ENCODE measurements at places on chromosomes 3 and 15.
A peak's percentile ranks its signal among the peaks of the same experiment; 100 is the strongest.

- no peak for DNase-seq
Observed at GRCh38 chr3:43353923-43354670, 67.8 kb downstream of the SNRK start.

DNA sequence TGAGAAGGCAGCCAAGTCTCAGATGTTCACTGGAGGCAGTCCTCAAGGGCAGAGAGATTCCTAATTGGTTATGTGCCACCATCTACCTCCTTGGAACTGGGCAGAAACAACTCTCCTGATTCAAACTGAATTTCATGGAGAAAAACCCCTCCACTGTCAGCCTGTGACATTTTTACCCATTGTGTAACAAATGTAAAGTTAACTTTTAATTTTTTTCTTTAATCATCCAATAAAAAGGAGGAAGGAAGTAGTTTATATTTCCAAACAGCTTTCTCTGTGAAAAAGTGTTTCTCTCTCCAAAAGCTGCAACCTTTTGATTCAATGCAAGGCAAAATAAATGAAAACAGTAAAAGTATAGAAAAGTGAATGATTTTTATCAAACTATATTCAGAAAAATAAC is 510 bp upstream of the COLQ start:
- no peak for DNase-seq

DNA sequence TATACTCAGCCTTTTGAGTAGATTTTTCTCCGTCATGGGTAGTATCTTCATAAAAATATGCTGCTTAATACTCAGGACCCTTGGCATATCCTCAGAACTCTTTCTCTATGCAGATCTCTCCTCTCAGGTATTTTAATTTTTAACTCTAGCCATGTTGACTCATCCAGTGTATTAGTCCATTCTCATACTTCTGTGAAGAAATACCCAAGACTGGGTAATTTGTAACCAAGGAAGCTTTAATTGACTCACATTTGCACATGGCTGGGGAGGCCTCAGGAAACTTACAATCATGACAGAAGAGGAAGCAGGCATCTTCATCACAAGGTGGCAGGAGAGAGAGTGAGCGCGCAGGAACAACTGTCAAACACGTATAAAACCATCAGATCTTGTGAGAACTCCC is 129.3 kb upstream of the CD96 start:
- no peak for DNase-seq

DNA sequence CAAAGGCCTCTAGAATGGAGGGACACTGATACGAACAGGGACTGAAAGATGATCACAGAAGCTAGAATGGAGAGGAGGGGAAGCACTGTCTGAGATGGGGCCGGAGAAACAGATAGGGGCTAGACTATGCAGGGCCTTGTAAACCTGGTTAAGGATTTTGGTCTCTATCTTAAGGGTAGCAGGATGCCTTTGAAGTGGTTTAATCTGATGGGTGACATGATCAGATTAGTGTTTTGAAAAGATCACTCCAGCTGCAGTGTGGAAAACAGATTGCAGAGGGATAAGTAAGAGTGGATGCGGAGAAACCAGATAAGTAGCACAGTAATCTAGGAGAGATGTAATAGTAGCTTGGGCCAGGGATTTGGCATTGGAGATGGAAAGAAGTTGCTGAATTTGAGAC is 108.1 kb downstream of the RSRC1 start:
- no peak for DNase-seq

DNA sequence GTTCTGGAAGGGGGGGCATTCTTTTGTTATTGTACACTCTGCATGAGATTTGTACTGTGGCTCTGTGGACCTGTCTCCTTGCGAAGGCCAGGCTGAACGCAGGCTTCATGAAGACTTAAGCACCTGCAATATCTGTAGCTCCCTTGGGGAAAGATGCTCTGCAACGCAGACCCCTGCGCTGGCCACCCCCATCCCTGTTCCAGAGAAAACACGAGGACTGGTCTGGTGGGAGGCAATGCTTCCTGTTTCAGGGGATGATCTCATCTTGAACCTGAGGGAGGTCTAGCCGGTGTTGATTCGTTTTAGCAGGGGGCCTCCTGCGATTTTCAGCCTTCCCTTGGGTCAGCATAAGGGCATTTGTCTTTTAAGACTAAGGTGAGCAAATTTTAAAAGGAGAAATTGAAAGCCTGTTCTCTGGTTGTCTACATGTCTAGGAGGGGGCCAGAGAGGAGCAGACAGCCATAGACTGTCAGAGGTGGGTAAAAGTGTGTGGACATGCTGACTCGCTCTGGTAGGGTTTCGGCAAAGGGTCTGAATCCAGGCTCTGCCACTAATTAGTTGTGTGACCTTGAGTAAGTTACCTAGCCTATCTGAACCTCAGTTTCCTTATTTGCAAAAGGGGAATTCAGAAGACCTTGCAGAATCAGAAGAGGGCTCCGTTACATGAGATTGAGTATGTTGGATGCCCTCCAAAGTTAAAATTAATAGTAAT is 80.9 kb upstream of the RASGRF1 start:
- DNase-seq: no peak

- DNase-seq: no peak
Observed at GRCh38 chr15:81295486-81296121, 28.3 kb downstream of the STARD5 start.

GRCh38 chr3:95424279-95424678 is 1361.4 kb downstream of the NSUN3 start:
- no peak for DNase-seq

DNA sequence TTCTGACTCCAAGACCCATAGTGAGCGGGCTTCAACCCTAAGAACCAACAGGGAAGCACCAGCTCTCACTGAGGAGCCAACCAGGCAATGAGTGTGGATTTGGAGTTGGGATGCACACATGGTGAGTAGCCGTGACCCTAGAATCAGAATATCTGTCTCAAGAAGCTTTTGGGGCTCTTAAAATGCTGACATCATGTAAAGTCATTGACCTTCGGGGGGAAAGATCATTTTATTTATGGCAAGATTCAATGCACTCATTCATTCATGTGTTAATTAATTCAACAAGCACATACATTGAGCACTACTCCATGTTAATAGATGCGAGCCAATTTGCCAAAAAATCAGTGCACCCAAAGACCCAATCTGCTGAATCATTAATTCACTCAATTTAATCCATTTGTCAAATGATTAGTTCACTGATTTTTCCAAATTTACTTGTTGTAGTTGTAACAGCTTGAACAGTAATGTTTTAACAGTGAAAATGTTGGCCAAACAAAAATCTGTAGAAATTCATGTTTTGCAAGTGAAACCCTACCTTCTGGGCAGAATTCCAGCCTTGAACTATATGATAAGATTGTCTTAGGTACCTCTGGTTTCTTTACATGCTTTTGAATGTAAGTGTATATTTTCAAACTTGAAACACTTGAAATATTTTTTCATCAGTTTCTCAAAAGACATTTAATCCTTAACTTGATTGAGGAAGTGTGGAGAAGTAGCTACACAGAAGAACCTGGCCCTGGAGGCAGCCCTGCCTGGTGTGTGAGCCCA is 29.8 kb upstream of the LACTB start:
- DNase-seq: no peak

DNA sequence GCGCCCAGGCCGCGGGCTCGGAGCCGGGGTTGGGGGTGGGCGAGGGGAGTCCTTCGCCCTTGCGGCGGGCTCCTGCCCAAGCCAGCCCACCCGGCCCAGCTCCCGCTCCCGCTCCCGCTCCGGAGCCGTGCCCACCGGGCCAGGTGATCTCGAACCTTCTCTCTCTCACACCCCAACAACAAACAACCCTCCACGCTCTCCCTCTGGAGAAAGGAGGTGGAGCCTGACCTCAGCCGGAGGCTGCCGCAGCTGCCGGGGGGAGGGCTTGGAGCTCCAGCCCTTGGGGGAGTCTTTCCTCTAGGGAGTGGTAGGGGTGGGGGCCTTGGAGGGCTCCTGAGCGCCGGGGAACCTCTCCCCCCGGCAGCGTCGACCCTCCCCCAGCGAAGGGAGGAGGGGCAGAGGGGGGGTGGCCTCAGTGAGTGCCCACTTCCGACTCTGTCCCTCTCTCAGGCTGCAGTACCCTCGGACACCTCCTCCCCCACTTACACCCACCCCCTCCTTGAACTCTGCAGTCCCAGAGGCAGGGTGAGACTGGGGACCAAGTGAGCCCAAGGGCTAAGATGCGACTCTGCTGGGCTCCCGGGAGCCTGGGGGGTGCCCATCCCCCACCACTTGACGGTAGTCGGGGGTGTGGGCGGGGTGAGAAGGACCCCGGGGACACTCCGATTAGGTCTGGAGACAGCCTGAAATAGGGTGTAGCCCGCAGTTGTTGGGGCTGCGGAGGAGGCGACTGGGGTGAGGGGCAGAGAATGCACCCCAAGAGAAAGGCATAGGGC is 4.4 kb upstream of the BAHD1 start:
- DNase-seq: no peak

GRCh38 chr15:77032052-77032646 is 37.2 kb downstream of the PSTPIP1 start:
- DNase-seq: no peak

- no peak for DNase-seq
Observed at GRCh38 chr15:88975891-88976290, 62.7 kb upstream of the MFGE8 start.

DNA sequence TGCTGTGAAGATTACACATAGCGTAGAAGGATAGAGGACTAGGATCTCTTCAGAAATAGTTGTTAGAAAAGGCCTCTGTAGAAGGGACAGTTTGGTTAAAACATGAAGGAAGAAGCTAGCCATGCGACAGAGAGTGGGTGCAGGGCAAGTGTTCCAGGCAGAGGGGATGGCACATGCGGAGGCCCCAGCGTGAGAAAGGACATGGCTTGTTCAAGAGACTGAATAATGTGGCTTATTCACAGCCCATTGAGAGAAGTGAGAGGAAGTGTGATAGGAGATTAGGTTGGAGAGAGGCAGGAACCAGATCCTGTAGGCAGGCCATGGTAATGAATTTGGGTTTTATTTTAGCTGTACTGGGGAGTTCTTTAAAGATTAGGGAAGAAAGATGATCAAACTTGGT is 56.4 kb downstream of the NEO1 start:
- no peak for DNase-seq

GRCh38 chr3:80233576-80233975 is 465.8 kb upstream of the ROBO1 start:
- peak; percentile 8 for DNase-seq

GRCh38 chr3:170863816-170864215 is 6.2 kb downstream of the RPL22L1 start:
- DNase-seq: no peak

- peak; percentile 74 for DNase-seq
Observed at GRCh38 chr15:71114887-71115566, at the start of gene THSD4. THSD4 (plus strand) TSS chr15:71115471.

DNA sequence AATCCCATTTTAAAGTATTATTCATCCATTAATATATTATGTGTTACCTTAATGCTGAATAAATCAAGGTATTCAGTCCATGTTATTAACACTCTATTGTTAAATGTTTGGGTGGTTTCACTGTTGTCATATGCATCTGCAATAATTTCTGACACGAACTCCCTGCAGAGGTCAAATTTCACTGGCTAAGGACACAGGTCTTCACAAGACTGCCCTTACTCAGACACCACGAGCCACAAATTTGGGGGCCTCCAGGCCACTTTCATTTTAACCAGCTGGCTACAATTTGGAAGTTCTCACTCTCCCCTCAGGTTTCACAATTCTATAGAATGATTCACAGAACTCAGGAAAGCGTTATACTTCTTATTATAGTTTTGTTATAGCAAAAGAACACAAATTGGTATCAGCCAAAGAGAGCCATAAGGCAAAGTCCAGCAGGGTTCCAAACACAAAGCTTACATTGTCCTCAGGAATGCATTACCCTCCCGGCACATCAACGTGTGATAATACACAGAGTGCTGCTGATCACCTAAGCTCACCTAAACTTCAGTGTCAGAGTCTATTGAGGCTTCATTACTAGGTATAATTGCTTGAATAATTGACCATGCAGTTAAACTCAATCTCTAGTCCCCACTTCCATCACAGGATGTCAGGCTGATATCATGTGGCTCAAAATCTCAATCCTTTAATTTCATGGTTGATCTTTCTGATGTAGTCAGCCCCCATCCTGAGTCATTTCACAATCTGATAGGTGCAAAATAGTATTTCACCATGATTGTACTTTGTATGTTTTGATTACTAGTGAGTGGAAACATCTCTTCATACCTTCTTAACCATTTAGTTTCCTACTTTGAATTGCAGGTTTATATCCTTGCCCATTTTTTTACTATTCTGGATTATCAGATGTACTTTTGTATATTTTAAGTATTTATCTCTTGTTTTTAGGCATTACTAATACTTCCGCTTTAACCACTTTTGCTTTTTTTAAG is 441.4 kb upstream of the AGTR1 start:
- DNase-seq: no peak

- DNase-seq: no peak
Observed at GRCh38 chr3:126114443-126115386, 30.8 kb upstream of the SLC41A3 start.

DNA sequence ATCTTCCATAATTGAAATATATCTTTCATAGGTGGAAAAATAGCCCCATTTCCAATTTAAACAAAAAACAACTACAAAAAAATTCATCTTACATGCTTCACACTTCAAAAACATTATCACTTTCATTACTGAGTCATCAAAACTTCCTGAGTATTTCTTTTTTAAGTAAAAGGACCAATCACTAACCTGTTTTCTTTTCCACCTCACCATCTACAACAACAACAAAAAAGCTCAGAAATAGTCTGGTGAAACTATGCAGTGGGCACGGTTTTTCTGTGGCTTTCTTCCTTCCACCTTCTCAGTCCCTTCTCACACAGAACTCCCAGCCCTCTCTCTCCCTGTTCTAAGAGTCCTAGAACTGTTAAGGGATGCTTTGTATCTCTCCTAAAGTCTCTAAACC is 20.3 kb upstream of the TNIK start:
- no peak for DNase-seq

DNA sequence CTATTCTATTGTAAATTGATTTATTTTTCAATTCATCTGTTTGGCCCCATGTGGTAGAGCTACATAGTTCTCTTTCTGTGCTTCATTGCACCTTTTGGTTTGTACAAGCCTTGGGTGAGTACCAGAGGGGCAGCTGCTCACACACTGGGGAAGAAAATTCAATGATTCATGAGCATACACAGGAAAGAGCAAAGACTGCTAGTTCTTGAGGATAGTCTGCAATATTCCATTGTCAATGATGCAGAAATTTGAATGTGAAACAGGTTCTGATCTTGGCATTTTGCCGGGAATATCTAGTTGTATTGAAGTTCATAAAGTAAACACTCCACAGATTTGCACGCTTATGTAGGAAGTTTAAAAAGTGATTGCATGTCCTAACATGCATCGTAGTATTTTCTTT is 304.6 kb downstream of the NAALADL2 start:
- DNase-seq: peak; percentile 30

DNA sequence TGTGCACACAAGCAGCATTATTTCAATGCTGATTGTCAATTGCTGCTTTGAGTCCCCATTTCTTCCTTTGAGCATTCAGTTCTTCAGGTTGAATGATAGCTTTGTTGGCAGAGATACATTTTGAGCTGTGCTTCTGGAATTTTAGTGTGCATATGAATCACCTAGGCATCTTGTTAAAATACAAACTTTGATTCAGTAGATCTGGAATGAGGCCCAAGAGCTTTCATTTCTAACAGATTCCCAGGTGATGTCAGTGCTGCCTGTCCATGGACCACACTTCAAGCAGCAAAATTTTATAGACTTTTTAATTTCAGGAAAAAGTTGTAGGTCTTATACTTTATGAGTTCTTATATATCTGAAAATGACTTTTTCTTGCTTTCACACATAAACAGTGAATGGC is 131.1 kb downstream of the ADAMTSL3 start:
- DNase-seq: no peak
